ENCODE measurements at places on chromosomes 11 and 22.

GRCh38 chr11:65976216-65977176, 15.0 kb downstream of the SART1 start:
- no peak for DNase-seq

DNA sequence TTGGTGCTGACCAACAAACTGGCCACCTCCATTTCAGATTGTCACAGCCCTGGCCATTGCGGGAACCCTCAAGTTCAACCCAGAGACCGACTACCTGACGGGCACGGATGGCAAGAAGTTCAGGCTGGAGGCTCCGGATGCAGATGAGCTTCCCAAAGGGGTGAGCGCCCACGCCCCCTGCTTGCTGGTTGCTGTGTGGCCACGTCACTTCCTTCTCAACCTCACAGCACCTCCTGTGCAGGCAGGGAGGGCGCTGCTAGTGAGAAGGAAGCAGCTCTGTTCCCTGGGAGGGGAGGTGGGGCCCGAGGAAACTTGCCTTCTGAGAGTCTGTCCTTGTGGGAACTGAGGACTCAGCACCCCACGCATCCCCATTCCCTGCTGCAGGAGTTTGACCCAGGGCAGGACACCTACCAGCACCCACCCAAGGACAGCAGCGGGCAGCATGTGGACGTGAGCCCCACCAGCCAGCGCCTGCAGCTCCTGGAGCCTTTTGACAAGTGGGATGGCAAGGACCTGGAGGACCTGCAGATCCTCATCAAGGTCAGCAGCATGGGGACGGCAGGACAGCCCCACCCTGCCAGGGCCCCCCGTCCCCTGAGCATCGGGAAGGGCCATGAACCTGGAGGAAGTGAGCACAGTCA, 19.3 kb downstream of the POLR3H start:
- peak; percentile 18 for DNase-seq

- no peak for DNase-seq
Observed at GRCh38 chr22:23822101-23822671, 16.6 kb downstream of the DERL3 start.

DNA sequence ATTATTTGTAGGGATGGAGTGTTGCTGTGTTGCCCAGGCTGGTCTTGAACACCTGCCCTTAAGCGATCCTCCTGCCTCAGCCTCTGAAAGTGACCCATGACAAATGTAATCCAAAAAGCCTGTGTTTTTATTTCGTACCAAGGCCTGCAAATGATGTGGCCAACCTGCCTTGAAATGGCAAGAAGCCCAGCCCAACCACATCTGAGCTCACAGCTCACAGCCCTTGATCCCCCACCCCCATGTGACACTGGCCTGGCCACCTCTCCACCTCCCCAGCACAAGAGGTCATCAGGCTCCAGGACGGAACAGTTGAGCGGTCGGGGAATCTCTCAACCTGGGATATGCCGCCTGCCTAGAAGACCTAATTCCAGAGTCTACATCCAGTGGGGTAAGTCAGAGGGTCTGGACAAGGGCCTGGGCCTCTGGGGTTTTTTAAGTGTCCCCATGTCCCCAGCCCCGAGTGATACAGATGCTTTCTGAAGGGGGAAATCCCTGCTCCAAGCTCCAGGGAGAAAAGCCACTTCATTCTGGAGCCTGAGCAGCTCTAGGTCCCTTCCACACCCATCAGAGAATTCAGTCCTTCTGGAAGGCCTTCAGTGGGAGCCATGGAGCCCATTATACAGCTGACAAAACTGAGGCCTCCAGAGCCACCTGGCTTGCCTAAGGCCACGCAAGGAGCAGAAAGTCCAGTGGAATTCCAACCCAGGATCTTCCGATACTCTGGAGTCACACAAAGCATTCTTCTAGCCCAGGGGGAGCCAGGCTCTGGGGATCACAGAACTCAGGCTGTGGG, 70.7 kb downstream of the MN1 start:
- DNase-seq = no peak

- DNase-seq = no peak
Observed at GRCh38 chr11:101445761-101446160, 138.0 kb downstream of the TRPC6 start.

GRCh38 chr11:43545610-43546009, 134.9 kb upstream of the HSD17B12 start:
- peak; percentile 5 for DNase-seq

DNA sequence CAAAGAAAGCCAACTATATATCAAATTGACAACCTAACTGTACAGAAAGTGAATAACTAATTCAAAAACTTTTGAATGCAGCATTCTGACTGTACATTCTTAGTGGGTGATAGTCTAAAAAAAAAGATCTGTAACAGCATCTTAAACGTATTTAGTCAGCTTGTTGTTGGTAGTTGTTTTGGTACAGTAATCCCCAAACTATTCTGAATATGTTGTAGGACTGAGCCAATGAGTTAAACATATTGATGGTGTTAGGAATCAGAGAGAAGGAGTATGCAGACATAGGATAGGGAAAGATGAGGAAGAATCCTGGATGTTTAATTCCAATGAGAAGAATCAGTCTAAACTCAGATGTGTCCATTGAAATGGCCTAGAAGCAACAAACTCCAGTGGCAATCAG, 41.9 kb upstream of the KIRREL3 start:
- DNase-seq = no peak

DNA sequence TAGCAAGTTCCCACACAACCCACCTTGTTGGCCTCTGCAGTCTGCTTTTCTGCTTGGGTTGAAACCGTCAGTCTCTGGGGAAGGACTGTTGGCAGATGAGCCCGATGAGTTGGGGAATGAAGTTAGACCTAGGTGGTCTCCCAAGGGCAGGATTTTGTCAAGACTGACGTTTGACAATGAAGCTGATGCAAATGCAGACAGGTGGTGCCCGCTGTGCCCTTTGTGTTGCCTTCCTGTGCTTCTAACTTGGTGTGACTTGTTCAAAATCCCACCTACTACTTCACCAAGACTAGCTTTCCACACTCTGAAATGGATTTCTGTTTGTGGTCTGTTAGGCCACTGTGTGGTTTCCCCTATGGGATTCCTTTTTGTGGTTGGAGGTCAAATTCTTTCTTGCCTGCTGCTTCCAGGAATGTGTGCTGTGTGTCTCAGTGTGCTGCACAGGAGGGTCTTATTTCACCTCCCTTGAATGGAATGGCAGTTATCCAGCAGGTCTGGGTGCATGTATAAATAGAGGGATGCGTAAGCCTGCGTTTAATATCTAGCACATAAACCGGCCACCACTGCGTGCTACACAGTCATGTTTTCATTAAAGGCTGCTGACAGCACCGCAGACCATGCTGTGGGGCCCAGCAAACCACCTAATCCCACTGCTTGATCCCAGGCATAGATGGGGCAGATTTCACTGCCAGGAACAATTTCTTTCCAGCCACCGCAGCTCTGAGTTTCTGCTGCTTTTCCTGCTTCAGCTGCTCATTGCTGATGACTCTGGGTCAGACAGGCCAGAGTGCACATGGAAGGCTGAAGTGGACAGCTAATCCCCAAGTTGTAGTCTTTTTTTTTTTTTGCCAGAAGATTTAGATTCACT, 44.8 kb downstream of the ADAMTS8 start:
- DNase-seq = no peak

GRCh38 chr11:9015677-9016076, 11.9 kb upstream of the NRIP3 start:
- DNase-seq = peak; percentile 87

- no peak for DNase-seq
Observed at GRCh38 chr11:79201677-79202347, 239.0 kb downstream of the TENM4 start.

GRCh38 chr11:12979928-12980689, 29.0 kb upstream of the RASSF10 start:
- peak; percentile 55 for DNase-seq

DNA sequence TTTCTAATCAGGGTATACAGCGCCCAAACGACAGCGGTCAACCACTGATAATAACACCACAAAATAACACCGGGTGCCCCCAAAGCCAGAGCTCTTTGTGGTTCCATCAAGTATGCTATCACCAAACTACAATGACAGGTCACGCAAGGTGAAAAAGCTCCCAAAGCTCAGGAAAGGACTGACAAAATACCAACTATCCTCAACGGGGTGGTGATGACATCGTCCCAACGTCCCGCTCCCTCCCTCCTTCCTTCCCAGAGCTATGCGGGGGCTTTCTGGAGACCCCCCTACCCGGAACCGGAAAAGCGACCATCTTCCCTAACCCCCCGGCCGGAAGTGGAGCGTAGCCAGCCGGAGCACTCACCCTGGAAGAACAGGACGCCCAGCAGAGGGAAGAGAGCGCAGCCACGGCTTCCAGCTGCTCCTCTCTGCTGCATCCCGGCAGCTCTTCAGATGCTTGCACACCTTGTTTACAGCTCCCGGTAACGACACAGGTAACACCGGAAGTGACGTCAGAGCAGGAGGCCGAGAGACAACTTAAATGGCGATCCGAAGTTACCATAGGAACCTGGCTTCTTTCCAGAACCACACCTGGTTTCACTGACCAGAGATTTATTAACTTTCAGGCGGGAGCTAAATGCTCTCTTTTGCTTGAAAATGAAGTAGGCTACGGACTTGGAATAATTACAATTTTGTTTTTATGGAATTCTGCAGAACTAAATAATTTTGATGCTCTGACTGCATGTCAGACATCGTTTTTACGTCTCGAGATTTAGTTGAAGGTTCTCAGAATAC, at the start of gene MPZL3:
TSS of gene MPZL3 (minus strand) at position 508 of the 795 bp plus-strand sequence. CDS start at position 437, 71 bp downstream.
- peak; percentile 95 for DNase-seq

DNA sequence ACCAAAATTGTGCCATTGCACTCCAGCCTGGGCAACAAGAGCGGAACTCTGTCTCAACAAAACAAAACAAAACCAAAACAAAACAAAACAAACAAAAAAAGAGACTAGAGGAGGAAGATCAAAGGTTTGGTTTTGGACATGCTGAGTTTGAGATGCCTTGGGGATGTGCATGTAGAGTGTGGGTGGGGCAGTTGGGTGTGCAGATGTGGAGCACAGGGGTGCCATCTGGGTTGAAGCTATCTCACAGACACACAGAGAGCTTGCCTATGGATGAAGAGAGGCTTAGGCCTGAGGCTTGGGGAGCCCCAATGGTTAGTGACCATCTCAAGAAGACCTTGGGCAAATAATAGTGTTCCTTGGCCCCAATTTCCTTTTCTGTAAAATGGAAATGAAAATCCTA, 45.8 kb upstream of the EIF3D start:
- DNase-seq = no peak

DNA sequence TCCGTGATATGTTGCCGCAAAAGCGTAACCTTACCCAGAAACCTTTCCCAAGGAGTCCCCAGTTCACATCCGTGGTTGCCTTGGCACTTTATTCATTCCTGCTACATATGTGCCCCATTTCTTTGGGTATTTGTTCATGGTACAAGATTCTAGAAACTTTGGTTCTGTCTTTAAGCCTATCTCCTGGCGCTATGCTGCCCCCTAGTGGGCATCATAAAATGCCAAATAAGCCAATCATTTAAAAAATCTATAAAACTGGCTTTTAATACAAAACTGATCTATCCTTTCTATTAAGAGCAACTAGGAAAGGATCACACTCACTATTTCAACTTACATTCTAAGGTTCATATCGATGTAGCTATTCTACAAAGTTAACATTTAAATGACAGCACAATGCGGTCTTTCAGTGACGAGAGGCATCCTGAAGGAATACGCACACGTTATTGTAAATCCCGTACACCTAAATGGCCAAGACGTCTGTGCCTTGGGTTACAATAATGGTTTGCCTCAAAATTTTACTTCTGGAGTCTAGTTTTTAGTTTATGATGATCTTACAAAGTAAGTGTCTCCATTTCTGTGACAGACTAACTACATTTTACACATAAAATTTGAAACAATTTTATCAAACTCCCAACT, 16.2 kb downstream of the PIWIL3 start:
- peak; percentile 66 for DNase-seq
